ENCODE measurements at places on chromosomes 13 and 19.

- DNase-seq, result no peak
Observed at GRCh38 chr19:5430237-5430636, 25.0 kb upstream of the ZNRF4 start.

GRCh38 chr19:53792721-53793433, 31.2 kb downstream of the NLRP12 start:
- DNase-seq, result peak; percentile 77

DNA sequence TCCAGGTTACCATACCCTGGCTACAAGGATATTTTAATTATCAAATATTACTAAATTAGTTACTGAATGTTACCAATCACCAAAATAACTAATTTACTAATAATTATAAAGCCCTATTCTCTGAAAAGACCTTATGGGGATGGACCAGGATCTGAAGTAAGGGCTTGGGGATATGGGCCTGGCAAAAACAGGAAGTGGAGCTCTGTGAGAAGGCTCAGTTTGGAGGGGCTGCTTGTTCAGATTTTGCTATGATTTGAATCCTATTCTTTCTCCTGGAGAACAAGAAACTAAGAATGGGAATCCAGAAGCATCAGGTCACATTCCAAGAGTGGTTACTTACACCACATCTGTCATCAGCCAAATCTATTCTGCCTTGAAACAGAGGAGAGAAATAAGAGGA, 148.1 kb downstream of the DNAJC15 start:
- no peak for DNase-seq

DNA sequence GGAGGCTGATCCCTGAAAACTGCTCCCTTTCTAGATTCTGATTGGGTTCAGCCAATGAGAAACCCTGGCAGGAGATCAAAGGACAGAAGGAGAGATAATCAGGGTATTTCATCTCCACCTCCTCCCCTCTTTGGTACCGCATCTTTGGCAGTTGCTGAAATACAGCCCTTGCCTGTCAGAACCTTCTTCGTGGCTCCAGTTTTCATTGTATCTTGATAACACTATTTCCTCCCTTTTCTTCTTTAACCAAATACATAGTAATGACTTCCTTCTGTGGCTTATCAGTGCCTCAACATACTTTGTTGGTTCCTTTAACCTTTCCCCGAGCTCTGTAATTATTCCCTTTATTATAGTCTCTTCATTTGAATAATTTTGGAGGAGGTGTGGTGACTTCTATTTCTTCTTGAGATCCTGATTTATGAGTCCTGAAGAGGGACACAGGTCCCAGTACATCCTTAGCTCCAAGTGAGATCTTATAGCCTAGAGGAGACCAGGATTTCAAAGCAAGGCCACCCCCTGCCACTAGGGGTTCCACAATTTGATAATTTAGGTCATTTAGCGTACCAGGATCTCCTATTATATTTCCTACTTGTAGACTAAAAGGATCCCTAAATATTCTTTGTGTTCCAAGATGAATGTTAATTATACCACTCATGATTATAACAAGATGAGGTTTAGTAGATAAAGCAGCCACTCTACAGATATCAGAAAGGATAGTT, 98.0 kb downstream of the EDNRB start:
- no peak for DNase-seq

GRCh38 chr19:4089400-4089908, 22.8 kb upstream of the ZBTB7A start:
- DNase-seq, result no peak

GRCh38 chr19:4352701-4353121, 9.3 kb downstream of the MPND start:
- peak; percentile 88 for DNase-seq

DNA sequence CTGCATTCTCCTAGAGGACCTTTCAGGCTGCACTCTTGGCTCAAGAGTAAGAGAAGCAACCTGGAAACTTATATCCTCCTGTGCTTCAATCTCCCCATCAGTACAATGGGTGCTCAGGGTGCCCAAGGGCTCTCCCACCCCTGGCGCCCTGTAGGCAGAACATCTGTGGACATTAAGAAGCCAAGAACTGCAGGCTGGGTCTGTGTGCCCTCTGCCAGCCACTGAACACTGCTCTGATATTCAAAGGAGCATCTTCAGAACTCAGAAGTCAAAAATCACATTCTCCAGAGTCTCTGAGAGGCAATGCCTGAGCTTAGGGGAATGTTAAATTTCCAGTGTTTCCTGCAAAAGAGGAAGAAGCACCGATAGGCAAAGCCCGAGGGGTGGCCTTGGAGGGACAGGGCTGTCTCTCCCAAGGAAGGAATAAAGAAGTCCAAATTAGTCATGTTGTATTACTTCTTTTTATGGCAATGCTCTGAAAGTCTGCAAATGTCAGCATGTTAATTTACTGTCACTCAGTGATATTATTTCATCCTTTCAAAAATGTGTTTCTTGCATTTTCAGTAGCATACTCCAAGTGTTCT, 88.1 kb downstream of the TSHZ3 start:
- no peak for DNase-seq

GRCh38 chr19:37519890-37520289, 13.2 kb downstream of the ZNF793 start:
- no peak for DNase-seq

DNA sequence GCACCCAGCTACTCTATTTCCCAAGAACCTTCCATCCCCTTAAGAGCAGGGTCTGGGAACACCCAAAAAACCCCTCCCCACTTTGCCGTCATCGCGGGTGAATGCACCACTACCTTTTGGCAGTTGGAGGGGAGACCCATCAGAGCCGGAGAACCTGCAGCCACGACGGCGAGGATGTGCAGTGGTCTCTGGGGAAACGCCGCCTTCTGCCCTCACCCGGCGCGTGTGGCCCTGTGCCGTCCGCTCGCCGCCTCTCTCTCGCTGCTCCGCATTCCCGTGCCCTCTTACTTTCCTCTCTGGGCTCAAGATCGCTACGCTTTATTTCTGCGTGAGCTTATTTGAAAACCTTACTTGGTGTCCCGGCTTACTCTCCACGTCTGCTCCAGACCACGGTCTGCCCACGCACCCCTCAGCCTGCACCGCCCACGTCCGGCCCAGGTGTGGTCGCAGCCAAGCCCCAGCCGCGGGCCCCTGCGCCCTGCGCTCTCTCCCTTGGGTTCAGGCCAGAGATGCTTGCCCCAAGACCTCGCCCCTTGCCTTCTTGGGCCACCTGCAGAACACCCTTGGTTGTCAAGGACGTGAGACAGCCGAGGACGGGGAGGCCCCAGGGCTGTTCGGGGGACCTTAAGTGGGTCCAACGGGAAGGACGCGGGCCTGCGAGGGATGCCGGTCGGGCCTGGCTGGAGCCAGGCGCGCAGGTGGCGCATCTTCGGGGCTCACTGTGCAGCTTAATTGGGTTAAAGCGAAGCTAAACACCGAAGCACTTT, 2.0 kb upstream of the MAB21L1 start:
- DNase-seq, result no peak

GRCh38 chr13:44351505-44351854, 22.1 kb upstream of the SERP2 start:
- DNase-seq, result no peak

DNA sequence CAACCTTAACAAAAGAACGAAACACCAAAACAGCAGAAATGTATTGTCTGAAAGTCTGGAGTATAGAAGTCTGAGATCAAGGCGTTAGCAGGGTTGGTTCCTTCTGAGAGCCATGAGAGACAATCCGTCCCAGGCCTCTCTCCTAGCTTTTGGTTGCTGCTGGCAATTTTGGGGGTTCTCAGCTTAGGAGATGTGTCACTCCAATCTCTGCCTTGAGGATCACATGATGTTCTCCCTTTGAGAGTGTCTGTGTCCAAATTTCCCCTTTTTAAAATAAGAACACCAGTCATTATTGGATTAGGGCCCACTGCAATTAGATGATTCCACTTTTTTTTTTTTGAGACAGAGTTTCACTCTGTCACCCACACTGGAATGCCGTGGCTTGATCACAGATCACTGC, 10.1 kb downstream of the KCNN1 start:
- no peak for DNase-seq

GRCh38 chr13:112346899-112347229, 29.3 kb upstream of the SPACA7 start:
- DNase-seq, result no peak

DNA sequence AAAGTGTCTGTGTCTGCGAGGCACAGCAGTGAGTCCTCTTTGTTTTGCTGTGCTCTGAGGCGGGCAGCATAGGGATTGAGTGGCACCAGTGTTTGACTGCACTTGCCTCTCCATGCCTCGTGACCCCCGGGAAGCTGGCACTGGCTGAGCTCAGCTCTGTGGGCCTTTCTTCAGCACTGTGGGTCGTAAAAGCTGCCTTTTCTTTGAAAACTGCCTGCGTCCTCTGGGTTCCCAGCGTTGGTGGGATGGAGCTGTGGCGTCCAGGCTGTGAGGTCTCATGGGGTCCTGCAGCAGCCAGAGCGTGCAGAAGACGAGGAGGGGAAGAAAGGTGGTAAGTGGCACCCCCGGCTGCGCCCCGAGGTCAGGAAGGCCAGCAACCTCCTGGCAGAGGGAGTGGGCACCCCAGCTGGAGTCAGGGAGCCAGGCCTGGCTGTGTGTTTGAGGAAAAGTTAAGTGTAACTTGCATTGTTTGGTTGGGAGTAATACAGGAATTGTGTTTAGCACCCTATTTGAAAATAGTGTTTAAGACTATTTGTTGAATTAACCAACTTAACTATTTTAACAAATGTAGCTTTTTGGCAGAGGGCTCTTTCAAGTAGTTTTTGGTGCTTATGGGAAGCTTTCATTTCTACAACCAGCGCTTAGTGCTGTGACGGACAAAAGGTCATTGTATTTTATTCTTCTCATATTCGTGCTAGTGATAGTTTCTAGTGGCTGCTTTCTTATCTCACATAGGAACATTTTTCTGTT, 79.3 kb upstream of the TEX29 start:
- DNase-seq, result peak; percentile 95

- DNase-seq, result no peak
Observed at GRCh38 chr13:49690133-49690994, 922 bp downstream of the EBPL start.

GRCh38 chr19:1584500-1585242, 8.0 kb downstream of the MBD3 start:
- no peak for DNase-seq

DNA sequence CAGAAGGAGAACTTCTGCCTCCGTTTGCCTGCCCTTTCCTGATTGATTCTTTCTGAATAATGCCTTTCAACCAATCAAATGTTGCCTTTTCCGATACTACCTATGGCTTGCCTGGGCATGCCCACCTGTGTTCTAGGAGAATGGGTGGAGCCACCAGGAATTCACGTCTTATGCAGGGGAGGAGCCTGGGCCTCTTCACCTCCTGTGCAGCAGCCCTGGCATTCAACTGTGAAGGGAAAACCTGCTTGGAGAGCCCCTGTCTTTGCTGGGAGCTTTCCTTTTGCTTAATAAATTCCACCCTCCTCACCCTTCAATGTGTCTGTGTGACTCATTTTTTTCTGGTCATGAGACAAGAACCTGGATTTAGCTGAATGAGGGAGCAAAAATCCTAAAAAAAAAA, 730.7 kb downstream of the UQCRFS1 start:
- no peak for DNase-seq

- DNase-seq, result no peak
Observed at GRCh38 chr19:57161985-57162539, 5.2 kb downstream of the DUXA start.

DNA sequence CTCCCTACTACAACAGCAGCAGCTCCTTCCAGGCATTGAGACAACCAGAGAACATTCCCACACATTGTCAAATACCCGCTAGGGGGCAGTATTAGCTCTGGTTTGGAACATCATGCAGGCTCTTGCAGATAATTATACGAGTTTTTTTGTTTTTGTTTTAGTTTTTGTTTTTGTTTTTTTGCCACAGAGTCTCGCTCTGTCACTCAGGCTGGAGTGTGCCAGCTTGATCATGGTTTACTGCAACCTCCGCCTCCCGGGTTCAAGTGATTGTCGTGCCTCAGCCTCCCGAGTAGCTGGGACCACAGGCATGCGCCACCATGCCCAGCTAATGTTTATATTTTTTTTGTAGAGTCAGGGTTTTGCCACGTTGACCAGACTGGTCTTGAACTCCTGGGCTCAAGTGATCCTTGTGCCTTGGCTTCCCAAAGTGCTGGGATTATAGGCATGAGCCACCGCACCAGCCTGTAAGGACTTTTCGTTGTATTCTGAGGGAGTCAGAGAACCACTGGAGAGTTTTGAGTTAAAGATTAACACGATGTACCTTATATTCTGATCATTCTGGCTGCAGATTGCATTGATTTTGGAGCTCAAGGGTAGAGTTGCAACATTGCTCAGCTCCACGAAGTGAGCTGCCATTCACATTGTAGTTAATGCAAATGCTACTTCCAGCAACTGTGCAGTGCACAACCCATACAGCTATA, 41.7 kb upstream of the CEACAM20 start:
- DNase-seq, result no peak

DNA sequence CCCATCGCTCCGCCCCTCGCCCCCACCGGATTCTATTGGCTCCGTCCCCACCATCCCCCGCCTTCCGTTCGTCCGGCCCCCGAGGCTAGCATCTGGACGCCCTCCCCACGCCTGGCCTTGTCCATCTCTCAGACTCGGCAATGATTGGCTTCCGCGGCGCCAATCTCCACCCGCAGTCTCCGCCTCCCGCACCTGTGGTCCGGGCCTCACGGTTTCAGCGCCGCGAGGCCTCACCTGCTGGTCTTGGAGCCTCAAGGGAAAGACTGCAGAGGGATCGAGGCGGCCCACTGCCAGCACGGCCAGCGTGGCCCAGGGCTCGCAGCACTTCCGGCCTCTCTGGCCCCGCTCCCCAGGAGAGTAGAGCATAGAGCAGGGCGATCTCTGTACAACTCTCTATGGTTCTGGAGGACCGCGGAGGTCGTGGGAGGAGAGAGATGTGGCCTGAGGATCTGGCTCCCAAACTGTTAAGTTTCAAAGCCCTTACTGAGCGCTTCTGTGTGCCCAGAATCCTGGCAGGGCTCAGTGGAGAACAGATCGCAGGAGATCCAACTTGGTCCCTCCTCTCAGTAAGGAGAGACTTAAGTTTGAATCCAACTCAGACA, at the start of gene ERCC1:
ERCC1 (minus strand) TSS at position 329 of the 602 bp plus-strand sequence. CDS start 543 bp downstream, outside the sequence.
- peak; percentile 88 for DNase-seq

GRCh38 chr13:83531022-83531421, 351.3 kb downstream of the SLITRK1 start:
- no peak for DNase-seq

DNA sequence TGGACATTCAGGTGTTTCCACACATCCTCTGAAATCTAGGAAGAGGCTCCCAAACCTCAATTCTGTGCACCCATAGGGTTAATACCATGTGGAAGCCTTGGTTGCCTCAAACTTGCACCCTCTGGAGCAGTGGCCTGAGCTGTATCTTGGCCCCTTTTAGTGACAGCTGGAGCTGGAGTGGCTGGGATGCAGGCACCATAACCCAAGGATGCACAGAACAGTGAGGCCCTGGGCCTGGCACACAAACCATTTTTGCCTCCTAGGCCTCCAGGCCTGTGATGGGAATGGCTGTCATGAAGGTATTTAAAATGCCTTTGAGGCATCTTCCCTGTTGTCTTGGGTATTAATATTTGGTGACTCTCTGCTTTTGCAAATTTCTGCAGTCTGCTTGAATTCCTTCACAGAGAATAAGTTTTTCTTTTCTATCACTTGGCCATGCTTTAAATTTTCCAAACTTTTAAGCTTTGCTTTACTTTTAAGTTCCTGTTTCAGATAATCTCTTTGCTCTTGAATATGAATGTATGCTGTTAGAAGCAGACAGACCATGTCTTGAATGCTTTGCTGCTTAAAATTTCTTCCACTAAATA, 1594.5 kb upstream of the PCDH20 start:
- DNase-seq, result no peak

- no peak for DNase-seq
Observed at GRCh38 chr13:99203601-99204579, 3.2 kb downstream of the UBAC2 start.

GRCh38 chr19:50050406-50051227, 24.8 kb downstream of the ZNF473 start:
- DNase-seq, result peak; percentile 77

- DNase-seq, result no peak
Observed at GRCh38 chr13:35630551-35631275, 154.2 kb upstream of the MAB21L1 start.

- DNase-seq, result no peak
Observed at GRCh38 chr13:32340914-32341313, 25.6 kb downstream of the BRCA2 start.

All from posterior cingulate gyrus (tissue), 11 donors.